ENCODE measurements at places on chromosomes 7 and 10. TPM values are rescaled to one million over a fixed set of nuclear protein-coding genes. Genes with fewer than 3 reads are reported as not detected.

Gene ZNF212
- total RNA-seq = 12.6 TPM

Gene HTR7
- total RNA-seq = 0.10 TPM

Gene IPMK
- 2.1 TPM for total RNA-seq

Gene PPP3CB
- 20.6 TPM for total RNA-seq

Gene DNAJC2
- 50.1 TPM for total RNA-seq

Gene DRGX
- not detected for total RNA-seq

Gene MYH16
- 0.87 TPM for total RNA-seq

Gene CYP3A7
- total RNA-seq = not detected

Measured in A549 treated with CpdA at 1 μM for 4 hours (cell line).